Activated T-helper 1 cell treated with anti-CD3 and anti-CD28 coated beads, Interleukin-12 subunit alpha, Interleukin-12 subunit beta, Interleukin-2, Interleukin-4 antibody, amounts not matched to agents 30 ng/mL and 10 ng/mL and 1 ng/mL, durations not matched to agents 14 hours and 24 hours and 36 hours (primary cell): ENCODE measurements at places on chromosomes 5 and 9.

GRCh38 chr5:55416306-55416705 lies 108.5 kb downstream of the MTREX start:
- DNase-seq = no peak

- no peak for DNase-seq
Observed at GRCh38 chr9:123336449-123336848, 19.5 kb upstream of the CRB2 start.

GRCh38 chr5:34663771-34664496 lies 7.8 kb downstream of the RAI14 start:
- no peak for DNase-seq

GRCh38 chr5:10323588-10324488 lies 16.1 kb upstream of the CMBL start:
- DNase-seq = no peak

GRCh38 chr9:113356686-113357292 lies 7.4 kb downstream of the BSPRY start:
- no peak for DNase-seq

- no peak for DNase-seq
Observed at GRCh38 chr9:137304383-137305059, 2.5 kb upstream of the NRARP start.

DNA sequence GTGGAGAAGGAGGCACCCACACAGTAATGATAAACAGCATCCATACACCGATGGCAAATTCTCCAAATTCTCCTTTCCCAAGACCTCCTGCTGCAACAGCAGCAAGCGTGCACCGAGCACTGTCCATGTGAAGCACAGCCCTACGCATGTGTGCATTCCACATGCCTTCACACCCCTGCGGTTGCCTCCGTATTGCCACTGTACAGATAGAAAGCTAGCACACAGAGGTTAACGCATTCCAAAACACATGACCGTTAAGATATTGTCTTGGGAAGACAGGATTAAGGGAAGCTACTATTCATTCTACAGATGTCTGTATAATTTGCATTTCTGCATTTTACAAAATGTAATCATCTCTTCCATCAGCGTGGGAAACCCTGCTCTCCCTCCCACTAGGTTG lies 6.6 kb downstream of the FLT4 start:
- no peak for DNase-seq

DNA sequence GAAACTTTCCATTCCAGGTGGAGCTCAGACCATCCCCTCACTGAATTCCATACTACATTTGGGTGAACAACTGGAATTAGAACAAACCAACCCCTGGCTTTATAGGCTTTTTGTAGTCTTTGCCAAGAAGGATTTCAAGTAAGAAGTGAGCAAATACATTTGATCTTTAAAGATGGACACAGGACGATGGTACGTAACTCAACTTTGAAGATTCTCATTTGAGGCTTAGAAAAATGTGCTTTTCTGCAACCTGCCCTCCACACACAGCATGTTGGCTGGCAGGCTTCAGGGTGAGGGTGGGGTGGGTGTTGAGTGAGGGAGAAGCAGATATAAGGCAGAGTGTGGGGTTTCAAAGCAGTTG lies 175.8 kb downstream of the DCP2 start:
- DNase-seq = no peak

DNA sequence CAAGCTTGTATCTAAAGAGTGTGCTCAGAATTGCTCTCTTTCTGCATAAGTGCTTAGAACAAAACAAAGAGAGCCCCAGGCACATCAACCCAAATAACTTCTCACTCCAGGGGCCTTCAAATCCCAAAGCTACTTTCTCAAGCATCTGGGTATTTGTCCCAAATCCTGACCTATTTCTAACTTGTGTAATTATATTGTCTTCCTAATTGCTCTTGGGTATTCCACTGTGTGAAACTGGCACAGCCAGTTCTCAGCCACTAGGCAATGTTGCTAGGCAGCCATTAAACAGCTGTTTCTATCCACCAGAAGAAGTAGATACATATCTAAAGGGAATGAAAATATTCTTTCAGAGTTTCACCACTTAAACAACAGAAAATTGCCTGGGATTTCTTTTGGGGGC lies 198.8 kb downstream of the PRELID2 start:
- DNase-seq = no peak

DNA sequence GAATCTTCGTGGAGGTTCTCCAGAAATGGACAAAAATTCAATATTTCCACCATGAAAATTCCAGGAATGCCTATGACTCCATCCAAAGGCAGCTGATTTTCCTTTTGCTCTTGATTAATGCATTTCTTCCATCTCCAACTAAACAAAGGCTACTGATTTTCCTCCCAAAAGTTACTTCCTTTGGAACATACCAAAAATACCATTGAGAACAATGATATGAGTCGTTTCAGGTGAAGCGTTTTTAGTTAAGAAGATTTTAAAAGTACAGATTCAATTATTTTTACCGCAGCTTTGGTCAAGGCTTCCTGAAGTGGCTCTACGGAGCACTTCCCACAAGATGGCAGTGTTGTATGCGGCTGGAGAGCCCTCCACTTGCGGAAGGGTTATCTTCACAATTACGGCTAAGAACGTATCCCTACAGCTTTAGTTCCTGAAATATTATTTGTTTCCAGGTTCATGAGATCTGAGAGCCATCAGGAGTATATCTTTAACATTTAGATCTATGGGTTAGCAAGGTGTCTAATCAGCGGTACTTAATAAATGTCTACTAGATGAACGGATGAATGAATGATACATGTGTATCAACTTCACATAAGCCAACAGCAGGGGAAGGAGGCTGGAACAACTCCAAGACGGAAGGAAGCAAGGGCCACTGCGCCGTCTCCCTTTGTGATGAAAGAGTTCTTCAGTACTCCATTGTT lies 35.9 kb upstream of the ARSB start:
- DNase-seq = no peak

DNA sequence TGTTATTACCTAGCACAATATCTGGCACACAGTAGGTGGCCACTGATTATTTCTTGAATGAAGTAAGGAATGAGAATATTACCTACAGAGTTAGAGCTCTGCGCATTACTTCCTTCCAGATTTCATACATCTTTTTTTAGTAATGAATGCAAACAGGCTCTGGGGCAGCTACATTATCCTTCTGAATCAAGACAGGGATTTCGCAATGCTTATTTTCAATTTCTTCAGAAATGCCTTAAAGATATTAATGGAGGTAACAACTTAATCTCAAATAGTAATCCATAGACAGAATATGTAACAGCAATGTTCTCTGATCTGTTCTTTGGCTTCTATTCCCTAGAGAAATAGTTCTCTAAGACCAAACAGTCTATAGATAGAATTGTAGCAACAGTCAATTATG lies 32.6 kb downstream of the CDKN2A start:
- DNase-seq = no peak

DNA sequence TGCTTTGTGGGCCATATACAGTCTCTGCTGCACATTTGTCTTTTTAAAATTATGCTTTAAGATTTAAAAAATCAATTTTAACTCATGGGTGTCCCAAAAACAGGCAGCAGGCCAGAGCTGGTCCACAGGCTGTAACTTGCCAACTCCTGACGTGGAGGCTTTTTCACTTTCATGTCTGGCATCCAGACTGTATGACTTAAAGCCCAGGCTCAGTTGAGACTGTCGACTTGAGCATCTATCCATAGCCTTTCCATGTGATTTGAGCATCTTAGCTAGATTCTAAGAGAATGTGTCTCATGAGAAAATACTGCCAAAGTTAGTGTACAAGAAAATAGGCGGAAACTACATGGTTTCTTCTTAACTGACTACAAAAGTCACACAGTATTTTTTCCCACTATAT lies 559.0 kb upstream of the TUSC1 start:
- no peak for DNase-seq
